ENCODE measurements at places on chromosomes 4 and X.

DNA sequence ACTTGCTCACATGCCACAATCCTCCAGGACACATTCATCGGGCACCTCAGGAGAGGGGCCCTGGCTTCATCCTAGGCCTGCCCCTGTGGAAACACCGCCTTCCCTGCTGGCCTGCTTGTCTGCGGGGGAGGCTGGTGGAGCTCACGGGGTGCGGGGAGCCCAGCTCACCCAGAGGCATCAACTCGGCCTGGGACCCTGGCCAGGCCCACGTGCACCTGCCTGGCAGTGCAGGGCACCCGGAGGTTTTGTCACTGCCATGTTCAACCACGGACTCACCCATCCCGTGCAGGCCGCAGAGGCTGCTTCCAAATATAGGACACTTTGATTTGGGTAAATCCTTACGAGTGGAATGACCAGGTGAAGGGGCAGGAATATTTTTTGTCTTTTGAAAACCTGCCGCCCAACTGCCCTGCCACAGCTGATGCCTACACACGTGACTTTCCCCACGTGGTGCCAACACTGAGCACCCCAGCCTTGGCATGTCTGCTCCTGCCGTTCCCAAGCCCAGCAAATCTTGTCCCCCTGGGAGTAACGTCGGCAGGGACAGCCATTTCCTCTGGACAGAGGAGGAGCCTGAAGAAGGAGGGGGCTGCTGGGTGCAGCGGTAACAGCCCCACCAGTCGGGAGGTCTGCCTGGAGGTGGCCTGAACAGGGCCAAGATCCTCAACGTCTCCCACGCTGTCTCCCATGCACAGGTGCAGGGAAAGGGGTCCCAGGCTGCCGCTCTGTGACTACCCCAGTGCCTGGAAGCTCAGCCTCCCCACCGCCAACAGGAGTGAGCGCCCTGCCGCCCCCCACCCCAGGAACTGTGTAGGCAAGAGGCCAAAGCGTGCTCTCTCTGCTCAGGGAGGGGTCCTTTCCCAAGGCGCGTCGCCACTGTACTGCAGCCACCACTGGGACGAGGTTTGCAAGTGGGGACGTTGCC is 8.5 kb downstream of the MXD4 start:
- DNase-seq = no peak

- DNase-seq = no peak
Measured at GRCh38 chr4:2087170-2087569, 28.0 kb downstream of the NAT8L start.

- DNase-seq = no peak
Measured at GRCh38 chr4:1274871-1275270, 14.8 kb upstream of the MAEA start.

DNA sequence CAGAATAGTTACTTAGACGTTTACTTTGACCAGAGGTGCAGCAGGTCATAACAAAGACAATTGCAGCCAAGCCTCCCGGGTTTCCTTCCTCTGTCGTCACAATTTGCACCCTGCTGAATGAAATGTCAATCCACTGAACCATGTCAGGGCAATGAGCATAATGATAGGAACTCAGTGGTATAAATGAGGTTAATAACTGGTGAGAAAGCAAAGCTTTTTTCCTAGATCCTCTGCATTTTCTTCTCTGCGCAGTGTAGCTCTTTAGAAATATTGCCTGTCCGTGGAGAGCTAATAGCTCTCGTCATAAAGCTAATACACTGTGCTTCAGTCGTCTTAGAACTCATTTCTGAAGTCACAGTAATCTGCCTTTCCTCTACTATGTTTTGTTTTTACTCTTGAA is 1960.1 kb upstream of the ADGRL3 start:
- no peak for DNase-seq

- DNase-seq = peak; percentile 86
Measured at GRCh38 chr4:53861856-53862610, 202.4 kb downstream of the CHIC2 start.
